ENCODE measurements at places on chromosomes 13 and 19.

DNA sequence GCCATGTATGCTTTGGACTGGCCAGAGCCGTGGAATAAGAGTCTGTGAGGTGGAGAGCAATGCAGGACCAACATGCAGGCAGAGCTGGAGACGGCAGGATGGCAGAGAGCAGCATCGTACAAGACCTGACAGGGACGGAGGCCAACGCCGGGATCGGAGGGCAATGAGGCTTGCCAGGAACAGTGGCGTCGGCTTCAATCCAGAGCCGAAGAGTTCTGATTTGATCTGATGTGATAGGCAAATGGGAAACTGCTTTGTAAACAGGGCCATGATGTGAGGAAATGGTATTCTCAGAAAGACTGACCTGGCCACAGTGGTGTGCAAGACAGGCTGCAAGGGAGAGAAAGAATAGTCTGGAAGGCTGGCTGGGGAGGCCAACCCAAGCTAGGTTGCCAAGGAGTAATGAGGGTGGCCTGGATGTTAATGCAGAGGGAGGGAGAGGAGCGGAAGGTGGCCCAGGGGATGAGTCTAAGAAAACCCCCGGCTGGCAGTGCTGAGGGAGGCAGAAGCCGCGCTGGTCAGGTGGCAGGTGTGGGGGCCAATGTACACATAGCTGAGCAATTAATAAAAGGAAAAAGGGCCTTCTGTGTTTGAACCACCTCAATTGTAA is 26.7 kb downstream of the RCBTB2 start:
- no peak for DNase-seq

DNA sequence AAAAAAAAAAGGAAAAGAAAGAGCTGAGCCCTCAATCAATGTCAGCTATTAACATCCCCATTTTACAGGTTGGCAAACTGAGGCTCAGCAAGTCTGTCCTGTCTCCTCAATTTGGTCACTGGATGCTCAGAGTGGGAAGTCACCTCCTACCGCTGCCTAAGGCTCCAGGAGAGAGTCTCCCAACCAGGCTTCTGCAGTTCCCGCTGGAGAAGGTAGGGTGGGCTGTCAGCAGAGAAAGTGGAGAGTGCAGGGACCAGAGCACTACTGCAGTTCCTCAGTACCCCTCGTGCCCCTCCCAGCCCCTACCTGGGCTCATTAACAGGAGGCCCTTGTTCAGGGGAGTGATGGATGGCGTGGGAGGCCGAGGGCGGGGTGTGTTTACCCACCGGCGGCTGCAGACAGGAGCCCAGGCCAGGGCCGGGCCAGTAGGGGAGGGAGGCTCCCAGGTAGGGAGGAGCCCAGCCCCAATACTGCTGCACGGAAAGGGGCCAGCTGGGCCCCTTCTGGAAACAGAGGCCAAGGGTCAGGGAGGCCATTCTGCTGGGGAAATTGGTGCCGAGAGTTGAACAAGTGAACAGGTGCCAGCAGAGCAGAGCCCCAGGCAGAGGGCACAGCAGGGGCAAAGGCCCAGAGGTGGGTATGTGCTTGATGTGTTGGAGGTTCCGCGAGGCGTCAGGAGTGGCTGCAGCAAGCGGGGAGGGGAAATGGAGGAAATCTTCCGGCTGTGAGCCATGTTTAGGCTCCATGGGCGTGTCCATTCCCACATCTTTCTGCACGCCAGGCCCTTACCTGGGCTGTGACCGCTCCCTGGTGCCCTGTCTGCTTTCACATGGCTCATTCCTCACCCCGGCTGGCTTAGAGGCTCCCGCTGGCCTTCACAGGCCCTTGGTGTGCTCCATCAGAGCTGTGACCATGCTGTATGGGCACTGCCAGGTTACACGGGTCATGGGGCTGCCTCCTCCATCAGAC is 7.6 kb upstream of the COMP start:
- DNase-seq, result no peak

DNA sequence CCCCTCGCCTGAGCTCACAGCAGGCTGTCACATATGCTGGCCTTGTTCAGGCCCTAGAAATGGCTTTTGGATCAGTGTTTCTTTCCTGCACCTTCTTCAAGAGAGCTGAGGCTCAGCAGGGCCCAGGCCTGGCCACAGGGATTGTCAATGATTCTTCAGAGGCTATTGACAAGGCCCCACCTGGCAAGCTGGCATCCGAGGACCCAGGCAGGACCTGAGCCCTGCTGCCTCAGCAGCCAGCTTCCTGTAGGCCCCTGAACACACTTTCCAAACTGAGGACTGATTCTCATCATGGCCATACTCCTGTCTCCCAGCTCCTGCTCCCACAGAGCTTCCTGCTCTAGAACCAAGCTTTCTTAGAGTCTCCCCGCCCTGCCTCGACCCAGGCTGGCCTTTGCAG is 136.8 kb downstream of the UQCRFS1 start:
- no peak for DNase-seq

DNA sequence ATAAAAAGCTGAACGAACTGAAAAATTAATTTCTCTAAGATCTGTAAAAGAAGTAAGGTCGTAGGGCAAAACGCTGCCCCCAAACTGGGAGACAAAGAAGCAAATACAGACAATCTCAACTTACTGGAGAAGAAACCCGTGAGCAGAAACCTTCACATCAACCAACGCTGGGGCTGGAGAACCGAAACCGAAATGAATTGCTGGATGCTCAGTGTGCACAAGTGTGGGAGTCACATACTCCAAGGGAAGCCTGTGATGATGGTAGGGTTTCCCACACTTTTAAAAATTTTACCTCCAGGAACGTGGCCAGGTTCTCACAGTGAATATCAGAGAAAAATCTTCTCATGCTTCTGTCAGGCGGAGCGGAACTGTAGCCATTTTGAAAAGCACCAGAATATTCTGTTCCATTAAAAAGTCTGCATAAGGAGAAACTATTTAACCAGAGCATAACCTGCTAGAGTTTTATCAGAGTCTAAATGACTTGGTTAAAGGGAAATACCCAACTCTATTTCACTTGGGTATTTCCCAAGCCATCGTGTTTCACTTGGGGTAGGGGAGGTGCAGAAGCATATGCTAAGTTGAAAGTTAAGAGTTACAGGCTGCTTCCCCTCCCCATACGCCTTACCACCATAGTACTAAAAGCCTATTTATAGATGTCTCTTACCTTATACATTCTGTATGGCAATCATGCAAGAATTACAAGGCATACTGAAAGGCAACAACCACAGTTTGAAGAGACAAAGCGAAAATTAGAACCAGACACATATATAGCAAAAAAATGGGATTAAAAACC is 110.5 kb upstream of the SLITRK1 start:
- no peak for DNase-seq

- DNase-seq, result peak; percentile 61
These were observed 7.1 kb upstream of the DPP9 start for GRCh38 chr19:4730740-4731171.

DNA sequence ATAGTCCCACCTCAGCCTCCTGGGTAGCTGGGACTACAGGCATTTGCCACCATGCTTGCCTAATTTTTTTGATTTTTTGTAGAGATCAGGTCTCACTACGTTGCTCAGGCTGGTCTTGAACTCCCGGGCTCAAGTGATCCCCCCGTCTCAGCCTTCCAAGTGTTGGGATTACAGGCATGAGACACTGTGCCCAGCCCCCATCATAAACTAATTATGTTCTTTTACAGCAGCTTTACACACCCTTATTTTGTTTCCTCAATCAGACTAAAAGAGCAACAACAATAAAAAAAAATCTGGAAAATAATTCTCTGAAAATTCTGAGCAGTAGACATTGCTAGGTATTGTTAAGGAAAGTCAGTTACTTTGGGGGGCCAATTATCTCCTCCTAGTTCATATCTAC is 35.7 kb downstream of the STARD13 start:
- DNase-seq, result no peak

DNA sequence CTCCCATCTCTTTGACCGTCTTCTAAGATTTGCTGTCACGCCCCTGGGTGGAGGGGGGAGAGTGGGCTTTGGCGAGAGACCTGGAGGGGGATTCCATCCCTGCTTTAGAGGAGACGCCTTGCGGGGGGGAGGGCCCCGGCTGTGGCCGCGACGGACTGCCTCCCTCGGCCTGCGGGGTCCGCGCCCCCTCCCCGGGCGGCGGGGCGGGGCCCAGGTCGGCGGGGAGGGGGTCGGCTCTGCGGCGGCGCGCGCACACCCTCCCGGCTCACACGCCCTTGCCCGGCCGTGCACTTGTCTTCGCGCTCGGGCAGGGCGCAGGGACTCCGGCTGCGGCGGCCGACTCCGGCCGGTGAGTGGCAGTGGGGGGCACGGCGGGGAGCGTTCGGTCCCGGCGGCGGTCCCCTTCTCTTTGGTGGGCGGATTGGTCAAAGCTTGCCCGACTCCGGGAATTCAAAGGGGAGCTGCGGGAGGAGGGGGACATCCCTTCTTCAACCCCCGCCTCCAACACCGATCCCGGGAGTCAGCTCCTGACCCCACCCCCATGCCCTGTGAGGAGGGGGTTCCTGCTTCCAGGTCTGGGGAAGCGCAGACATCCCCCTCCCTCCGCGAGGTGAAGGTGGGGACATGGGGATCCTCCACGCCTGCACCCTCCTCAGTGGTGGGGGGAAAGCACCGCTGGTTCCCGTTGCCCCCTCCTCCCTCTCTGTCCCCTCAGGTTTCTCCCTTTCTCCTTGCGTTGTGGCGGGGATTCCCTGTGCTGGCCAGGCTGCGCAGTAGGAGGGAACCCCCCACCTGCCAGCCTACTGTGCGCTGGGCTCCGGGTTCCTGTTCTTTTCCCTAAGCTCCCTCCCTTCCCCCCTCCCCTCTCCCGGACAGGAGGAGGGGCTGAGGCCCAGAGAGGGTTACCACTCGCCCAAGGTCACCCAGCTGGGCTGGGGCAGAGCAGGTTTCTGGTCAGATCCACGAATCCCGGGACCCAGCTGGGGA is 14.6 kb upstream of the KCNN1 start:
- no peak for DNase-seq

DNA sequence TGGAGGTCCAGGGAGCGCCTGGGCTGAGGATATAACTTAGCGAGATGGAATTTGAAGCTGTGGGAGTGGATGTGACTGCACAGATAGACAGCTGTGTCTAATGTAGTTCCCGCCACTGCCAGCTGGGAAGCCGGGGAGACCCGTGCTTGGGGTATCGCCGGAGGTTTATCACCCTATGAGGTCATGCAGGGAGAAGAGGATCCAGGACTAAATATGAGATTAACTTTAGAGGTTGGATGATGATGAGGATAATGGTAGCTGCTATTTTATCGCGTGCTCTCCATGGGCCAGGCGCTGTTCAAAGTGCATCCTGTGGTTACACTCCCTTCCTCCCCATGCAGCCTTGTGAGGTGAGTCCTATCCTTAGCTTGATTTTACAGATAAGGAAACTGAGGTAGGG is 19.9 kb downstream of the SSC5D start:
- DNase-seq, result no peak

DNA sequence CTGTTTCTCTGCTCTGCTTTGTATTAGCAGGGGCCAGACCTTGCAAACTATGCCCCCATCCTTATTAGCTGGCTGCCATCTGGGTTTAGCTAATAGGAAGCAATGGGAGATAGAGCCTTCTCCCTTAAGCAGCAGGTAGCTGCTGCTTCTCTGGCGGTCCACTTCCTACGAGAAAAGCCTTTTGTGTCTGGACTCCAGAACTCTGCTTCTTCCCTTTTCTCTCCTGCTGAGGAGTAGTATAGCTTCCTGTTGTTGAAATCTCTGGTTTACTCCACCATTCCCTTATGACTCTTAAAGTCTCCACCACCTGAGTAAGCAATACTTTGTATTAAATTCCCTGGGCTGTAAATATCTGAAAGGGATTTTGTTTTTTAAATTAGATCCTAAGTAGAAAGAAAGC is 147.1 kb downstream of the DNAJC15 start:
- DNase-seq, result no peak

- no peak for DNase-seq
These were observed 672.1 kb downstream of the EFNB2 start for GRCh38 chr13:105863300-105863920.

DNA sequence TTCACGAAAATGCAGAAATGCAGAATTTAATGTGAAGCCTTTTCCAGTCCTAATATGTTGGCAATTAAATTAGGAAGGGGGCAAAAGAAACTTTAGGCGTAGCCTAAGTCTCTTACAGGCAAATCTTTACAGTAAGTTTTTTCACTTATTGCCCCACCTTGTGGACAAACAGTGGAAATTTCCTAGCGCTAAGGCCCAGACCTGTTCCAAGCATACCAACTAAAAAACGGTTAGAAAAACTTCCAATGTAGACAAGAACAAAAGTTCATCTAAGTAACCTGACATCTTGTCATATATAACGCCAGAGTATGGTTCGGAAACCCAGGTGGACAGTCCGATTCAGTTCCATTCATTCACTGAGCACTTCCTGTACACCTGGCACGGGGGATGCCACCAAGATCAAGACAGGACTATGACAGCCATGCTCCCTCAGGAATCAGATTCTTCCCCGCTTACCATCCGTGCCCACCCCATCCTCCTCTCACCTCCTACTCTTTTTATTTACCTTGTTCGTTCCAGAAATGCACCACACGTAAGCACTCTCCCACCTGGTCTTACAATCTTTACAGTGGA is 4.9 kb downstream of the ZAR1L start:
- DNase-seq, result no peak

DNA sequence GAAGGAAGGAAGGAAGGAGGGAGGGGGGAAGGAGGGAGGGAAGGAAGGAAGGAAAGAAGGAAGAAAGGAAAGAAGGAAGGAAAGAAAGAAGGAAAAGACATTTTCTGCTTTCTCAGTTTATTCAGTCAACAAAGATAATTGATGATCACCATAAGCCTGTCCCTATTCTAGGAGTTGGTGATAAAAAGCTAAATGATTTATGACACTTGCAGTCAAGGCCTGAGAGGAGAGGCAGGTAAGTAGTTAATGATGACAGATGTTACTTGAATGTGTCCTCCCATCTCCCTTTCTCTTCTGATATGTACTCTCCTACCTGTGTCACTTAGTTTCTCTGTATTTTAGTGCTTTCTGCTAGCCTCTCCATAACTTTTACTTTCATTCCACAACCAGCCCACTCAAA is 141.3 kb downstream of the SLITRK6 start:
- DNase-seq, result no peak
